ENCODE measurements at places on chromosomes 12 and 14. TPM values are rescaled to one million over a fixed set of nuclear protein-coding genes. Genes with fewer than 3 reads are reported as not detected.

DNA sequence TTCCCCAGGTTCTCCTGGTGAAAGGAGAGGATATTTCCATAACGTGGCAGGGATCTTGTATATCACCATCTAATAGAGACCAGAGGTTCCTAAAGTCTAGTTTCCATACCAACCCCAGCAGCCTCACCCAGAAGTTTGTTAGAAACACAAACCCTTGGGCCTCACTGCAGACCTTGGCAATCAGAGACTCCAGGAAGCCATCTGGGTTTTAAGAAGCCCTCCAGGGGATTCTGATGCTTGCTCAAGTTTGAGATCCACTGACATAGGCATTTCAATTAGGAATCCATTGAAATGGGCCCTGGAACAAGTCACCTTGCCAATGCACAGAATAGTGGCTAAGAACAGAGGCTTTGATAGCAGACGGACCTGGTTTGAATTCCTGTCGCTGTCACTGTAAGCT is 2.2 kb upstream of the CMKLR1 start:
- H3K4me1 ChIP-seq = no peaks in the 10 kb centered on the region
- H3K27ac ChIP-seq = no peak overlapping the region
- H3K27me3 ChIP-seq = no peaks in the 10 kb centered on the region
- DNase-seq = no peak

DNA sequence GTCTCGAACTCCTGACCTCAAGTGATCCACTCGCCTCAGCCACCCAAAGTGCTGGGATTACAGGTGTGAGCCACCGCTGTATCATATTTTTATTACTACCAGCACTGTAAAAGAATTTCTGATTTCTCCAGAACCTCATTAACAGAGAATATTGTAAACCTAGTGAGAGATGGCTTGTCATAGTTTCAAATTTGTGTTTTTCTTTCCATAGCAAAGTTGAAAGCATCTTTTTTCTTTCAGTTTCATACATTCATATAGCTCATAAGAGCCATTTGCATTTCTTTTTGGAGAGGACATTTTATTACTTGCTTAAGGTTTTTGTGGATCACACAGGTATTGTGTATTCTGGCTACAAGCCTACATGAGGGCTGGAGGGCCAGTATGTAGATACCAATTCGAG is 58.0 kb downstream of the MIS18BP1 start:
- no peak overlapping the region for H3K27ac ChIP-seq
- H3K4me3 ChIP-seq = no peak overlapping the region
- no peaks in the 10 kb centered on the region for H3K27me3 ChIP-seq

GRCh38 chr12:7929083-7929792 is 6.7 kb downstream of the SLC2A3 start:
- peak overlapping the region; percentile 56 for H3K27ac ChIP-seq
- no peaks in the 10 kb centered on the region for H3K27me3 ChIP-seq
- no peak overlapping the region for H3K4me3 ChIP-seq
- no peaks in the 10 kb centered on the region for H3K36me3 ChIP-seq

DNA sequence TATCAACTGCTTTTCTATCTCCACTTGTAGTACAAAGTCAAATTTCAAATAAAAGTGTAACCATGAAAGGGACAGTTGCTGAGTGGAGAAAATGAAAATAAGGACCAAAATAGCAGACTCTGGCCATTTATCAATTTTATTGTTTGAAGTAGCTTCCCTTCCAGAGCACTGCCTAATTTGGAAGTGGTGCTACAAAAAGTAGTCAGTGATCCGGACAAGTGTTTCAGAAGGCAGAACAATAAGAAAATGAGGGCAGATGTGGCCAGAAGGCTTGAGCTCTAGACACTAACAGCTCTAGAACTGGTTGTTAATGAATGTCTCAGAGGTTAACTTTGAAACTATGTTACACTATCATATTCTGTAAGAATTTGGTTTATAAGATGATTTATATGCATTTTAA is 48.9 kb downstream of the ABCC9 start:
- no peaks in the 10 kb centered on the region for H3K27me3 ChIP-seq
- H3K27ac ChIP-seq = no peak overlapping the region
- H3K4me3 ChIP-seq = no peak overlapping the region
- no peak for DNase-seq

DNA sequence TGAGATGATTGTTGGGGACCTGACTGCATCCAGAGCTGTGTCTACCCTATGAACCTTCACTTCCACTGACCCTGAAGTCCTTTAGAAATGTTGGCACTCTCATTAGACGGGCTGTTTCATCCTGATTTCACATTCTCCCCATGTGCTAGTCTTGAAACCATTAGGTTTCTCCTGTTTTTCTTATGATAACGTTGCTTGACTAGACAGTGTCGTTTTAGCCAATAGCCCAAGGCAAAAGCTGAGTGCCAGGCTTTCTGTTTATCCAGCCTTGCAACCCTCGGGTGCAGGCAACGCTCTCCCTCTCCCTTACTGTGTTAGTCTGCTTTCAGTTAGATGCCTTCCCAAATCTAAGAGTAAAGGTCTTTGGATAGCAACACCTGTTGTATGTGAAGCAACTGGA is 30.1 kb downstream of the DACT1 start:
- H3K4me3 ChIP-seq = no peak overlapping the region
- H3K27ac ChIP-seq = no peak overlapping the region
- no peaks in the 10 kb centered on the region for H3K4me1 ChIP-seq
- H3K27me3 ChIP-seq = no peaks in the 10 kb centered on the region
- H3K36me3 ChIP-seq = no peaks in the 10 kb centered on the region

- no peak overlapping the region for H3K27ac ChIP-seq
- no peaks in the 10 kb centered on the region for H3K36me3 ChIP-seq
- no peak for DNase-seq
- no peak overlapping the region for H3K4me3 ChIP-seq
- H3K4me1 ChIP-seq = no peaks in the 10 kb centered on the region
Measured at GRCh38 chr12:102503056-102503681, 22.8 kb upstream of the IGF1 start.

DNA sequence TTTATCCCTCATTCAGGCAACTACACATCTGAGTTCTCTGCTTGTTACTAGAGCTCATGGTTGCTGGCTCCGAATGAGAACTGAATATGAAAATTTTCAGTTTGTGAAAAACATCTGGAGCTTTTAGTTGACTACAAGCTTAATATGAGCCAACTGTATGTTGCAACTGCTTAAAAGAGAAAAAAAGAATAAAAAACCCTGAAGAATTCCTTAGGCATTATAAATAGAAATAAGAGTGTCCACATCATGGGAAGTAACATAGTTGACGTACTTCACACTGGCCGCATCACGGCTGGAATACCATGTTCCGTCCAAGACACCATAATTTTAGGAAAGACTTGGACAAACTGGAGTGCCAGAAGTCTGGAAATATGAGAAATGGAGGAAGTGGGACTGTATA is 57.9 kb downstream of the PDE3A start:
- no peaks in the 10 kb centered on the region for H3K4me1 ChIP-seq
- no peak overlapping the region for H3K27ac ChIP-seq
- DNase-seq = no peak
- H3K36me3 ChIP-seq = no peaks in the 10 kb centered on the region
- H3K4me3 ChIP-seq = no peak overlapping the region

DNA sequence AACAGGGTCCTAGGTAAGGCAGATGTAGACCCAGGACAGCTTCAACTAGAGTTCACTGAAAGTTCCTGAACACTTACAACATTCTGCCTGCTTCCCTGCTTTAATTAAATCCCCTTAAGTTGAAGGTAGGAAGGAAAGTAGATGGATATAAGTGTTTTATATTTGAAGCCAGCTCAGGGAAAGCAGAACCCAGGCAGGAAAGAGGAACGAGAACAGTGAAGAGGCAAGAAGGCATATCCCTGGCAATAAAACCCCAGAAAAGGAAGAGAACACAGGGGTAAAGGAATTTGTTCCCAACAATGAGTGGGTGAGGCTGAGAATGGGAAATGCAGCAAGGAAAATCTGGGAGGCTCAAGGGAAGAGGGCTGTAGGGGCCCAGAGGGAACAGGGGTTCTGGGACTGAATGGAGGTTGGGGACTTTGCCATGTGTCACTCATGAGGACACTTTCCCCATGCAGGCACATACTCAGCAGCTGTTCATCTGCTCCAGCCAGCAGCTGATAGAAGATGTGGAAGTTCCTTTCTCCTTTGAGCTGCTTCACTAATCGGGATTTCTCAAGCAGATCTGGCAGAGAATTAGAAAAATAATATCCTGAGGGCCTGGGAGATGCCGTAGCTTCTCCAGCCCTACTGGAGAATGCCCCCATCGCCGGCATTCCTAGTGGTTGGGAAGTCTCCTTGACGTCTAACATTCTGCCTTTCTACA is 3.7 kb downstream of the MYO1A start:
- DNase-seq = no peak
- H3K4me3 ChIP-seq = no peak overlapping the region
- H3K36me3 ChIP-seq = no peaks in the 10 kb centered on the region
- no peaks in the 10 kb centered on the region for H3K4me1 ChIP-seq

- no peak overlapping the region for H3K27ac ChIP-seq
- no peaks in the 10 kb centered on the region for H3K4me1 ChIP-seq
- peaks cover 60% of the 10 kb centered on the region for H3K27me3 ChIP-seq
- peak overlapping the region; percentile 61 for H3K4me3 ChIP-seq
- H3K36me3 ChIP-seq = no peaks in the 10 kb centered on the region
- no peak for DNase-seq
Measured at GRCh38 chr14:60637479-60638315, 11.6 kb downstream of the SIX1 start.

GRCh38 chr14:54332490-54332889 is 64.3 kb upstream of the CDKN3 start:
- no peaks in the 10 kb centered on the region for H3K27me3 ChIP-seq
- no peaks in the 10 kb centered on the region for H3K4me1 ChIP-seq
- H3K27ac ChIP-seq = no peak overlapping the region
- no peaks in the 10 kb centered on the region for H3K36me3 ChIP-seq
- DNase-seq = no peak

- DNase-seq = no peak
- H3K4me1 ChIP-seq = no peaks in the 10 kb centered on the region
- H3K36me3 ChIP-seq = no peaks in the 10 kb centered on the region
- no peak overlapping the region for H3K4me3 ChIP-seq
Measured at GRCh38 chr14:35696575-35696974, 112.5 kb downstream of the RALGAPA1 start.

- no peak overlapping the region for H3K4me3 ChIP-seq
- H3K27me3 ChIP-seq = no peaks in the 10 kb centered on the region
- DNase-seq = no peak
- H3K4me1 ChIP-seq = no peaks in the 10 kb centered on the region
Measured at GRCh38 chr12:114232187-114232586, 173.8 kb downstream of the TBX5 start.

- H3K27me3 ChIP-seq = no peaks in the 10 kb centered on the region
- H3K4me3 ChIP-seq = no peak overlapping the region
- H3K4me1 ChIP-seq = no peaks in the 10 kb centered on the region
- DNase-seq = no peak
Measured at GRCh38 chr14:57831981-57832380, 33.9 kb downstream of the SLC35F4 start.

- H3K27me3 ChIP-seq = no peaks in the 10 kb centered on the region
- no peaks in the 10 kb centered on the region for H3K4me1 ChIP-seq
- H3K4me3 ChIP-seq = no peak overlapping the region
- no peak for DNase-seq
- H3K27ac ChIP-seq = peak overlapping the region; percentile 8
Measured at GRCh38 chr14:38948171-38948570, 154.9 kb downstream of the SEC23A start.

DNA sequence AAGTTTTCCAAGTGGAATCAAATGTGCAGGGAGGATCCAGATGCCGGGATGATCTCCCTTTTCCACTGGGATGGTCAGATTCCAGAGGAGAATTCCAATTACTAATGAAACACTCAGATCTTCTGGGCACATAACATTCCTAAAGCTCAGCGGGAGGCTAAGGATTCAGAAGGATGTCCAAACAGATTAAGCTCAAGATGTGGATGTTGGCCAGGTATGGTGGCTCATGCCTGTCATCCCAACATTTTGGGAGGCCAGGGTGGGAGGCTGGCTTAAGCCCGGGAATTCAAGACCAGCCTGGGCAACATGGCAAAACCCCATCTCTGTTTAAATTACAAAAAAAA is 62.0 kb upstream of the PNMA1 start:
- peaks cover 4% of the 10 kb centered on the region for H3K4me1 ChIP-seq
- H3K4me3 ChIP-seq = no peak overlapping the region
- no peaks in the 10 kb centered on the region for H3K27me3 ChIP-seq
- H3K36me3 ChIP-seq = no peaks in the 10 kb centered on the region

DNA sequence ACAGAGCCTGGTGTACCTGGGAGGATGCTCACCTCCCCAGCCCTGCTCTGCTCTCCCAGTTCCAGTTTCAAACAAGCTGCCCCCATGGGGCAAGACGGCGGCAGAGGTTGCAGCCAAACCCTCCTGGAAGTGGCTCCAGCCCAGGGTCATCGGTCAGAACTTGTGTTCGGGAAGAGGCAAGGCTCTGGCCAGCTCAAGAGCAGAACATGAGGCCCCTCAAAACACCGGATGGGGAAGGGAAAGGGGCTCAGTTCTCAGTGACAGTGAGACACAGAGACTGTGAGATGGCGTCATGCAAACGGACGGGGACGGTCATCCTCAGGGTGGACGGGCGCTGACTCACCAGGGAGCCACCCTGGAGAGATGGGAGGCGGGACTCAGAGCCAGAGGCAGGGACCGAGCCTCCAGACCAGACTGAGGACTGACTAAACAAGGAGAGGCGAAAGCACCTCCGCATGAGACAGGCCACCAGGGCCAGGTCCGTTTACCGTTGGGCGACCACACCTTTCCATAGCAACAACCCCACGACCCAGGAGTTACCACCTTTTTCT is 63.9 kb upstream of the GALNT9 start:
- H3K27ac ChIP-seq = no peak overlapping the region
- no peaks in the 10 kb centered on the region for H3K4me1 ChIP-seq
- H3K36me3 ChIP-seq = no peaks in the 10 kb centered on the region
- H3K4me3 ChIP-seq = no peak overlapping the region

GRCh38 chr12:7351177-7351576 is 47.3 kb downstream of the ACSM4 start:
- no peak overlapping the region for H3K27ac ChIP-seq
- H3K4me1 ChIP-seq = no peaks in the 10 kb centered on the region
- no peaks in the 10 kb centered on the region for H3K27me3 ChIP-seq
- no peak overlapping the region for H3K4me3 ChIP-seq
- no peaks in the 10 kb centered on the region for H3K36me3 ChIP-seq
- no peak for DNase-seq

DNA sequence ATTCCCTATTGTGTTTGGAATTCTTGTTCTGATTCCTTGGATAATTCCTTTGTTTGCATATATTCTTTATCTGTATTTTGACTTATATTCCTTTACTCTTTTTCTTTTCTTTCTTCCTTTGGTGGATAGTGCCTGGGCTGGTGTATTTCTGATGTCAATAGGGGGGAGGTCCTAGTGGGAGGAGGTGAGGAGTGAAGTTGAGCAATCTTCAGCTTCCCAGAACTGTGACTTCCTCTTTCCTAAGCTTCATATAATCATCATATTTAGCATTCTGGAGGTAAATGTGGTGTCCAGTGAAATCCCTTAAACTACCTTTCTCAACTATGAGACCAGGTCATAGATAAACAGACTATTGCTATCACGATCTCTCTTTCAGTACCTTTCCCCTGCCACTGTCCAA is 29.6 kb upstream of the TBPL2 start:
- H3K27me3 ChIP-seq = no peaks in the 10 kb centered on the region
- no peaks in the 10 kb centered on the region for H3K36me3 ChIP-seq
- no peak overlapping the region for H3K27ac ChIP-seq
- no peak for DNase-seq

- no peaks in the 10 kb centered on the region for H3K4me1 ChIP-seq
- no peak overlapping the region for H3K4me3 ChIP-seq
- no peaks in the 10 kb centered on the region for H3K27me3 ChIP-seq
- H3K27ac ChIP-seq = no peak overlapping the region
- no peaks in the 10 kb centered on the region for H3K36me3 ChIP-seq
- DNase-seq = no peak
Measured at GRCh38 chr12:49909826-49910225, 6.1 kb upstream of the FAIM2 start.

HECTD4 gene
- total RNA-seq = 37.6 TPM

PTPN6 gene
- total RNA-seq = 28.0 TPM

WSCD2 gene
- 0.44 TPM for total RNA-seq

CLEC4C gene
- total RNA-seq = not detected

ALG10 gene
- total RNA-seq = 7.7 TPM

GUCY2C gene
- total RNA-seq = not detected

TIGAR gene
- total RNA-seq = 6.9 TPM

TSPAN8 gene
- 3.1 TPM for total RNA-seq

SOX5 gene
- 42.1 TPM for total RNA-seq

Measured in breast epithelium (tissue), 4 donors.